Stomach (tissue), 19 donors: ENCODE measurements at places on chromosomes 12 and 14. TPM values are rescaled to one million over a fixed set of nuclear protein-coding genes. Genes with fewer than 3 reads are reported as not detected.

The SMIM41 gene
- total RNA-seq: 21.6 TPM

The METAP2 gene
- 111 TPM for total RNA-seq

The OR10A7 gene
- not detected for total RNA-seq

The OR4E2 gene
- not detected for total RNA-seq

The RTN1 gene
- total RNA-seq: 0.89 TPM

The IFNG-AS1 gene
- total RNA-seq: not detected

DNA sequence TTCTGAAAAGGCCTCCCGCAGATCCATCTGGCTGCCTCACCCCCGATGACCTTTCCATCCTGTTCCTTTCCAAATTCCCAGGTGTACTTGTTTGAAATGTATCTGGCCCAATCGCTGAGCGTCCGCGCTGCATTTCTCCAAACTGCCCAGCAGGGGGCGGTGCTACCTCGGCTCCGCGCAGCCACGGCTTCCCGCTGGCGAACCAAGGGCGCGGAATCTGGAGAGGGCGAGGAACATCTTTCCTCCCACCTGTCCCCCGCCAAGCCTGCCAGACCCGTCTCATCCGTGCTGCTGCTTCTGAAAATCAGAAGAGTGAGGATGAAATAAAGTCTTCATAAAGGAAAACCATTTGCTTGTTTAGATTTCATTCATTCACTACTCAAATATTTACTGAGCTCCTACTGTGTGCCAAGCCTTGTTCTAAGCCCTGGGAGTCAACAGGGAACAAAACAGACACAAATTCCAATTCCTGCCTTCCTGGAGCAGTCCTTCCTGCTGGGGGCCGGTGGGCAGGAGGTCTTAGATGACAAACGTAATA is 16.8 kb upstream of the MYL2 start:
- DNase-seq: peak; percentile 54

DNA sequence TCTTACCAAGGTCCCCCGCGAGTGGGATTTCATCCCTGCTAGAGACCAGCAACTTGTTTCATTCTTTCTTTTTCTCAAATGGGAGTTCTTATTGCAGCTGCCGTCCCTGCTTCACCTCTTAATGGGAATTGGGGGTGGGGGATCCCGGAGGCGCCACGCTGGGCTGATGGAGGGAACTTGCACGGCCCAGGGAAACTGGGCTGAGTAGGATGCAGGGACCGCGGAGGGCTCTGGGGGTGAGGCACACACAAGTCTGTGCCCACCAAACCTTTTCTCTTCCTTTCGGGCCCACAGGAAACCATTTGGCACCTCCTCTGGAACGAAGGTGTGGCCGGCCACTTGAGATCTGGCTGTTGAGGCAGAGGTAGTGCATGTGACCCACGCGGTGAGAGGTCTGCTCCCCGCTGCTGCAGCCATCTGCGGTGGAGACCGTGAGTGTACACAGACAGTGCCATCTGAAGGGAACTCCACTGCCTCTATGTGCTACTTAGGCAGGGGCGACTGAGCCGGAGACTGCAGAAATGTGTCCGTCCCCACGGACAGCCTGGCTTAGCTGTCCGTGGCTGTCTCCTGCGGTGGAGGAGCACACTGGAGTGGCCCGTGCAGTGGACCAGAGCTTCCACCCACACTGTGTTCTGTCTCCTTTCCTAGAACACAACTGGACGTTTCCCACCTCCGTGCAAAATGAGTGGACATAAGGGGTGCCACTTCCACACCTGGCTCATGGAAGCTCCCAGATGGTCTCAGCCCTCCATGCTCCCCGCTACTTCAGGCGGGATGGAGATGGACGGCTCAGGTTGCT is 42.1 kb upstream of the TESC start:
- DNase-seq: no peak

- no peak for DNase-seq
Observed at GRCh38 chr14:45261209-45261608, 8.2 kb upstream of the MIS18BP1 start.

- no peak for DNase-seq
Observed at GRCh38 chr12:101992091-101992490, 69.7 kb downstream of the WASHC3 start.

GRCh38 chr14:25756876-25757275 is 706.9 kb upstream of the STXBP6 start:
- DNase-seq: no peak

GRCh38 chr12:94427501-94428381 is 31.9 kb downstream of the CEP83 start:
- DNase-seq: peak; percentile 75

DNA sequence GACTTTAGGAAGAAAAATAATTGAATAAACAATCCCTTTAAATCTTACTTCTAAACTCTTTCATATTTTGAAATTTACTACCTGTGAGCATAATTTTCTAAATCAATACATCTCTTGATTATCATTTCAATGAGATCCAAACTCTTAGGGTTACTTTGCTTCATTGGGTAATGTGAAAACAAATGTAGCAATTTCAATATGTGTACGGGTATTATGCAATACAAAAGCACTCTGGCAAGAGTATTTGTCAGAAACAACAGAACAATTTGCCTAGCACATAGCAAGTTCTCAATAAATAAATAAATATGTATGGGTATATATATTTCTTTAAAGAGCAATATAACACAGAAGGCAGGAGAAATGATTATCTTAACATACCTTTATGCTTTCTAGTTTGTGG is 77.1 kb downstream of the PLEKHG7 start:
- no peak for DNase-seq

GRCh38 chr12:120240495-120240833 is 25.1 kb downstream of the PXN start:
- no peak for DNase-seq

DNA sequence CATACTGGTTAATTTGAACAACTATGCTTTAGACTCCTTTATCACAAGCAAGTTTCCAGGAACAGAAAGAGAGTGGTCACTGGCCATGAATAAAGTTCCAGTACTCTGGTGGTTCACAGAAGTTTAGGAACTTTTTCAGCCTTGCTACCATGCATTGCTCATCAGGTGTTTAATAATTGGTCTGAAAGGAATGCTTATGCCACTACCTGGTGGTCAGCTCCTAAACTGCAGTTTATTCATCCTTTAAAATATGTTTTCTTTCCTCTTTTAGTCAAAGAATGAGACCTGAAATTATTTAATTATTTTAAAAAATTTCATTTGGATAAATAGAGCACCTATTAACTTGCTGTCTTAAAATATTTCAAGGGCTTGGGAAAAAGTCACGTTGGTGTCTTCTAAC is 260.1 kb upstream of the OR4E1 start:
- DNase-seq: no peak

DNA sequence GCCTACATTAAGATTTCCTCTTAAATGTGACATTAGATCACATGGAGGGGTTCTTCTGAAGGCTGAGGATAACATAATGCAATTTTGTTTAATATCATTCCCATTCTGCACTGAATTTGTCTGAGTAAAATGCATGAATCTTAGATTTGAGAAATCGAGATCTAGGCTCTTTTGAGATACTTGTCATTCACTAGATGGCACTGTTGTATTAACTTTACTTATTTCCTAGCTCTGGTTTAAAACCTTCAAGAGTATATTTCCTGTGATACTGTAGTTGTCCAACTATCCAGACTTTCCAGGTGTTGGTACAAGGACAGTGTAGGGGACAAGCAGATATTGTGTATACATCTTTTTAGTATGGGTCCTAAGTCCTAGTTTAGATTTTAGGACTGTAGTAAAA is 91.7 kb upstream of the SEL1L start:
- no peak for DNase-seq

GRCh38 chr12:42585841-42586216 is 3.7 kb downstream of the PRICKLE1 start:
- no peak for DNase-seq

DNA sequence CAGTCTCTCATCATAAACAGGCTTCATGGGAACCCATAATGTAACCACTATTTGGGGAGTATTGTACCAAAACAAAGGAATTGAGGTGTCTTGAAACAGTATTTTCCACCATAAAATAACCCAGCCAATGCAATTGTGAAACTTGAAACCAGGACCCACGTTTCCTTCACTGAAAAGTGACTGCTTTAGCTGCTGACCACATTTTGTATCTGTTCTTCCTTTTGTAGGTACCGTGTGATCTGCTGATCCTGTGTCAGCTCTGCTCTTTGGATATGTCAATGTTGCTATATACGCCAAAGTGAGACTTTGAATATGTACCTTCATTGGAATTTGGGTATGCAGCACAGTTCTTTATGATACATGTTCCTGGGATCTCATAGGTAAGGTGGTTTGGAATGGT is 95.1 kb upstream of the CNTN1 start:
- DNase-seq: no peak
